ENCODE measurements at places on chromosomes 5 and 9. TPM values are rescaled to one million over a fixed set of nuclear protein-coding genes. Genes with fewer than 3 reads are reported as not detected.

GRCh38 chr9:131530546-131530919 lies 530 bp downstream of the UCK1 start:
- no peak for DNase-seq

DNA sequence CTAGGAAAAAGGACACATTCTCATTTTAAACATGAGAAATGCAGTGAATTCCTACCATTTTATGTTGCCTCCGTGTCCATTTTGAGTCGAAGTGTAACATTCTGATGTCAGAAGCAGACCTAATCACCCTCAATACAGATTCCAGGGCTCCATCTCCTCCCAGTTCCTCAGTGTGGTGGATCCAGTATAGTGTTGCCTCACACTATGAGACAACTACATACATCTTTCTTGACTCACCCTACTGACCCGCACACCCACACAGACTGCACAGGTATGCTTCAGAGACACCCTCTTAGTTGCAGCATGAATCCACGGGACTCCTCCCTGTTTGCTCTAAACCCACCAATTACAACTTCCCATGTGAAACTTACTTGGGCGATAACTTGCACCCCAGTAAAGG lies 564.9 kb downstream of the SEMA5A start:
- DNase-seq, result no peak

DNA sequence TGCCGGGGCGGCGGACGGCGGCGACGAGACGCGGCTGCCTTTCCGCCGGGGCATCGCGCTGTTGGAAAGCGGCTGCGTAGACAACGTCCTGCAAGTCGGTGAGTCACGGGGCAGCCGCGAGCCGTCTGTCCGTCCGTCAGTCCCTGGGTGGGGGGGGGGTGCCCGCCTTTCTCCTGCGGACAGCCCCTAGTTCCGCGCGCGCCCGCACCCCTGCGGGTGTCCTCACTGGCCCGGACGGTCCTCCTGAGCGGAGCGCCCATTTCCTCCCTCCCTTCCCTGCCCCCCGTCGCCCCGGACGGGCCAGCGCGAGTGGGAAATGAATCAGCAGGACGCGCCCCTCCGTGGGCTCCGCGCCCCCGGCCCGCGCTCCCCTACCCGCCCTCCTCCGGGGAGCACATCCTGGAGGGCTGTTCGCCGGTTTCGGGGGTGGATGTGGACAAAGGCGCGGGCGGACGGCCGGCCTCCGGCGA lies 828 bp downstream of the ZSWIM6 start:
- peak; percentile 18 for DNase-seq

OTULINL gene
- 0.79 TPM for total RNA-seq

FREM1 gene
- total RNA-seq, result 0.23 TPM

DNA sequence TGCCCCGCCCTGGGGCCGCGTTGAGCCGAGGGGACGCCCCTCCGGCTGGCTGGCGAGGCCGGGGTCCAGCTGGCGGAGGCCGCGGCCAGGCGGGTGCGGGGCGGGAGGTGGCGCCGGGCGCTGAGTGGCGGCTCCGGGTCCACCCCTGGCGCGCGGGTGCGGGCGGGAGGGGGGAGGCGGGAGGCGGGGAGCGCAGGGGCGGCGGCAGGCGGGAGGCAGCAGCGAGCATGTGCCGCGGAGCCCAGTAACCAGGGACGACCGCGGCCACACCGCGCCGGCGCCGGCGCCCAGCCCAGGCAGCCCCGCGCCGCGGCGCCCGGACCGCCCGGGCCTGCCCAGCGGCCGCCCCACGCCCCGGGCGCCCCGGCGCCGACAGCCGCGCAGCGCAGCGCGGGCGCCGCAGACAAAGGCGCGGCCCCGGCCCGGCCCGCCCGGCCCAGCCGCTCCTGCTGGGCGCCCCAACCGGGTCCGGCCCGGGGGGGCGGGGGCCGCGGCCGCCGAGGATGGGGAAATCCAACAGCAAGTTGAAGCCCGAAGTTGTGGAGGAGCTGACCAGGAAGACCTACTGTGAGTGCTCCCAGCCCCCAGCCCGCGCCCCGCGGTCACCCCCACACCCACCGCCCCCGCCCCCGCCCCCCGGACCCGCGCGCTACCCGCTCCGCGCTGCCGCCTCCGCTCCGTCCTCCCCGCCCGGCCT lies at the start of gene NCS1:
TSS of gene NCS1 (plus strand) at position 244 of the 697 bp plus-strand sequence. CDS start at position 504, 260 bp downstream.
- no peak for DNase-seq

GRCh38 chr5:31931874-31932273 lies 242.2 kb downstream of the GOLPH3 start:
- DNase-seq, result no peak

DNA sequence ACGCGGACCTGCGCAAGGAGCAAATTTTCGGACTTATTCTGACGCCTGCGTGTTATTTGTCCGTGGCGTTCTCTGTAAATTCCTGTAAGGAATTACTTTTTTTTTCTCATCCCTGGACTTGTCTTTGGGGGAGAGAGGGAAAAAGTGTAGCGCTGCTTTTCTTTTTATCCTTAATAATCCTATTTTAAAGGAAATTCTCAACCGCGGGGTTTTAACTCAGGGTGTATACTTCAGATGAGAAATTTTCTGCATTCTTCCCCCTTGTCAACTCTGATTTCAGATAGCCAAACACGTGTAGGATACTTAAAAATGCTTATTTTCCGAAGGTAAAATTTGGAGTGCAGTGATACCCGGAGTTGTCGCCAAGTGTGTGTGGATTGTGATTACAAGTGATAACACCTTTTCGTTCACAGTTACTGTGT lies 853 bp downstream of the DCP2 start:
- no peak for DNase-seq

DNA sequence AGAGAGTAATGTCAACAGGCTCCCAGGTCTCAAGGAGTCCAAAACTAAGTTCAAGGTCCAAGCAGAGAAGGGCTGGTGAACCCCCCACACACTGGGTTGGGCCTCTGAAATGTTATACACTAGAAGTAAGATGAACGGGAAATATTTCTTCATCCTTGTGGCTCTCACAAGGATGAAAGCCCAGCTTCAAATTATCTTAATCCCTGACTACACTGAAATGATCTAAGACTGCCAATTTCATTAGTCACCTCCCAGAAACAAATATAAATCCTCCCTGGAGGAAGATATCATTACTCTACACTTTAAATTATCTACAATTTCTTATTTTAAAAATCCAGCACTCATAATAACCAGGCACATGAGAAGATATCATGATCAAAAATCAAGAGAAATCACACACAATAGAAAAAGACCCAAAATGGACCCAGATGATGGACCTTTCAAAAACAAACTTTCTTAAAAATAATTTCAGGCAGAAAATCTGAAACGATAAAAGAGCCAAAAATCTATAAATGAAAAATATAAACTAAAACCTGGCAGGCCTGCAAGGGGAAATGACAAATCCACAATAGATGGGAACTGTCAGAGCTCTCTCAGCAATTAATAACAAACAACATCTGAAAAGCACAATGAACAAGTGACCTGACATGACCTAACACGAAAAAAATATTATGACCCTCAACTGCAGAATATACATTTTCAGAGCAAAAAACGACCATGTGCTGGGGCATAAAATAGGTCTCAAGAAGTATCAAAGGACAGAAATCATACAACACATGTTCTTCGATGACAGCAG lies 117.4 kb downstream of the GPR21 start:
- DNase-seq, result no peak

GRCh38 chr9:127589955-127590370 lies 22.1 kb upstream of the STXBP1 start:
- no peak for DNase-seq

DNA sequence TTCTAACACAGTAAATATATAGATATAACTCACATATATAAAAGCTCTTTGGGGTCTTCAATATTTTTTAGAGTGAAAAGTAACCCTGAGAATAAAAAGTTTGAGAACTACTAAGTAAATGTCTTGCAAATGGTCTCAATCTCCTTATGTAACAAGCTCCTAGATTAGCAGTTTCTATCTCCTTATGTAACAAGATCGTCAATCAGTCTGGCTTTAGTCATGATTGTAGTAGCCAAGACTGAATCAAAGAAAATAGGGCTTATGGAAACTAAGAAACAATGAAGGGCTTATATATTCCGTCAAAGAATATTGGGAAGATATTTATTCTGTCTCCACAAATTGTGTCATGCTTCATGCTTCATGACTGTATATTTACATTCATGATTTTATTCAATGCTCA lies 22.4 kb upstream of the FREM1 start:
- no peak for DNase-seq

GRCh38 chr5:155827949-155828348 lies 499.0 kb upstream of the SGCD start:
- no peak for DNase-seq

GRCh38 chr9:137671721-137672120 lies 52.9 kb downstream of the EHMT1 start:
- DNase-seq, result no peak

DNA sequence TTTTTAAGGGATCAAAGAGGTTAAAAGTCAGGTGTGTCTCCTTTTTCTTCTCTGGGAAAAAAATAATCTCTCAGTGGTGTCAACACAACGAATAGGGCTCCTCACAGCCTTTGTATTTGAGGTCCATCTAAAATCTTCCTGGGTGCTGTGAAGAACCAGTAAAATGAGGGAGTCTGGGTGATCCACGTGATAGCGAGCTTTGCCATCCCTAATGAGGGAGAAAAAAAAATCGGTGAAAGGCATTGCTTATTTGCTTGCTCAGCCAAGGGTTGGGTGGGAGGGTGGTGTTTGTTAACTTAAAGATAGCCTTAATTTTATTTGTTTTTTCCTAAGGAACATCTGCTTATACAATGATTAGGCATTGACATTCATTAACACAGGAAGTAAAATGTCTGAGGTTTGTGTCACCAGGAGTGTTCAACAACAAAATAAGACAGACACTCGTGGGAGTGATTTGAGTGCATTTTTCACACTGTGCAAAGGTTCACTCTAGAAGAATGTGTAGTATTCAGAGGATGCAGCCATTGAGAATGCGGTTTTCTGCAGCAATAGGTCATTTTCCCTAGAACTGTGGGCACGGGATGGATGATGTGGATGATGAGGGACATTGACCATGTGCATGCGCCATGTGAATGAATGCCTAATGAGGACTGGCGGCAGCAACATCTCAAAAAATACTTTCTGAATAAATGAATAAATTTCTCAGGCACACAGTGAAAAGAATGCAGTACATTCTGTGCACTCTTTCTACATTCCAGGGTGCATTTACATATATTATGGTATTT lies 369.5 kb downstream of the NTRK2 start:
- no peak for DNase-seq

- no peak for DNase-seq
Observed at GRCh38 chr5:25963251-25964008, 1075.0 kb downstream of the CDH9 start.

MARCHF6 gene
- total RNA-seq, result 27.6 TPM

- no peak for DNase-seq
Observed at GRCh38 chr5:122498163-122498562, 186.1 kb downstream of the SNCAIP start.

Data from esophagus squamous epithelium (tissue), 5 donors.